ENCODE measurements at places on chromosomes 7 and 10. TPM values are rescaled to one million over a fixed set of nuclear protein-coding genes. Genes with fewer than 3 reads are reported as not detected.

Gene CHAT
- total RNA-seq: not detected

Gene CRHR2
- not detected for total RNA-seq

Gene CEP55
- 19.0 TPM for total RNA-seq

Gene NPSR1
- total RNA-seq: not detected

Gene PTPRN2
- total RNA-seq: 0.77 TPM

Gene RASA4B
- 1.5 TPM for total RNA-seq

Gene YWHAG
- total RNA-seq: 68.4 TPM

Gene CDH23
- total RNA-seq: 0.17 TPM

Gene KNDC1
- total RNA-seq: 0.50 TPM

Gene TEX36
- total RNA-seq: not detected

Gene SFRP4
- 54.2 TPM for total RNA-seq

Gene COX19
- total RNA-seq: 9.2 TPM

Gene NXPH1
- total RNA-seq: not detected

Data from fibroblast of lung (primary cell).